ENCODE measurements at places on chromosomes 7 and 10.

DNA sequence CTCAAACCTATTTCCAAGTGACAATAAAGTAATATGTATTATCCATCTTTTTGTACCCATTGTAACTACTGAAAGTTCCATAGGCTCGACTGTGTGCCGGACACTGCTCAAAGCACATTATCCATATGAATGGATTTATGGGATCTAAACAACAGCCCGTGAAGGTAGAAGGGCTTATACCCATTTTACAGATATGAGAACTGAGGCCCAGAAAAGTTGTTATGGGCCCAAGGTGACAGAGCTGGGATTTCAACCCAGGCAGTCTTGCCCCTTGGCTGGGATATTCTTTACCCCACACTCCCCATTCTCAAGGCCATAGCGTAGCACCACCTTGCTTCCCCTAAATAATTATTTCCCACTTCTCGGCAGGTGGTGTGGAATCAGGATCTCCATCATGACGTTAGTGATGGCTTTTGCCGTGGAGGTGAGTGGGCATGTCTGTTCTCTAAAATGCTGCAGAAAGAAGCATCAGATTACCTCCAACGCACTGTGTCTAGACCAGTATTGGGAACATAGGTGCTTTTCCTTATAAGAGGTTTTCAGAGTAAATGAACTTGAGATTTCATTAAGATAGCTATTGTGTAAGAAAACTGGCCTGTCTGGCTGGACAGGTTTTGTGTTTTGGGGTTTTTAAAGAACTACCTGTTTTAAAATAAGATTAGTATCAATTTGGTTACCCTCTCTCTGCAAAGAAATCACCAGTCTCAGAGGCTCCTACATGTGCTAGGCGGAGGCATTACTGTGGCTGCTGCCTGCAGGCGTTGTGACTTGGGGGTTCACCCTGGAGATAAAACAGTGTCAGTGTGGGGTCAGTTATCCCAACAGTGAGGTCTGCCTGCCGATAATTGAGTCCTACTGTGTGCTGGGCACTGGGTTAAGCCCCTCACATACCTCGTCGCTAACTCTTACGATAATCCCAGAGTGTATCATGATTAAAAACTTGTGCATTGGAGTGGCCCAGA is 85.1 kb upstream of the SDK1 start:
- no peak for DNase-seq

DNA sequence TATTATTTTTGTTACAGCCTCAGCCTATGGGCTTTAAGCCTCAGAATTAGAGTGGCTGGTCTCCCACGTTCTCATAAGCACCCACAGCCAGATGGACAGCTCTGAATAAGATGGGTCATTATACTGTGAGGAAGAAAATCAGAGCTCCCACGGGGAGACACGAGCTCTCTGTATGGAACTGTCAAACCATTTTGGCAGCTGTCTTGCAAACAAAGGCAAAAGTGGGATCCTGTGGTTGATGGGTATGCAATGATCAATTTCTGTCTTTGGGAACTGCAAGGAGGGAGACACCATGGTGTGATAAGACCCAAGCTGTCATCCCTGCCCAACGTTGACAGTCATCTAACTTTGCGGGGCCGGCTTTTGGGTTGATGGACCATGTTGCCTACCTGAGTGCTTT is 614.3 kb downstream of the TYW1 start:
- DNase-seq: no peak

GRCh38 chr10:31099664-31100063 is 68.0 kb upstream of the ZNF438 start:
- no peak for DNase-seq

DNA sequence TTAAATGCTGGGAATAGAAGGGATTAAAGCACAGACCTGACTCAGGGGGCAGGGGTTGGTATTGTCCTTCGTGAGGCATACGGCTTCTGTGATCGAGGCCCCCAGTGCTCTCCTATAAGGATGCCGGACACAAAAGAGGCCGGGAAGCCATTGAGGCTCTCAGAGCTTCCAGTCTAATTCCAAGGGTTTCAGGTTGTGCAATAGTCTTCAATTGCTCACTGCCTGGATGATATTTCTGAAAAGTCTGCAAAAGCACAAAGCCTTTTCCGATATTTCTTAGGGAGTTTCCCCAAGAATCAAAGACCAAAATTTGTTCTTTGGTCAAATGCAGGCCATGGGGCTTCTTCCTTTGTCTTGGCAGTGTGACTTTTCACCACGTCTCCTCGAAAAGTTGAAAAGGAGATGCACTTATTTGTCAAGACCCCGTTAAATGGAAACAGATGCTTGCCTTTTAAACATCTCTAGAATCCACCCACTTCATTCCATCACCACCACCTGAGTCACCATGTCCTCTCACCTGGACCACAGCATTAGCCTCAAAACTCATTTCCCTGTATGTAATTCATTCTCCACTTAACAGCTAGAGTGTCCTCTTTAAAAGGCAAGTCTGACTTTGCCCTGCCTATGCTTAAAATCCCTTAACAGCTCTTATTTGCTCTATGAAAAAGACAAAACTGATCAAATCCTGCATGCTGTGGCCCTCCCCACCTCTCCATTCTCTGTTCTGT is 134.8 kb upstream of the NAMPT start:
- DNase-seq: no peak

GRCh38 chr7:151275813-151276577 is 27.5 kb upstream of the SMARCD3 start:
- DNase-seq: no peak

- DNase-seq: no peak
These were observed 32.8 kb upstream of the ARHGAP12 start for GRCh38 chr10:31961277-31962074.
